ENCODE measurements at places on chromosomes 12 and 14. TPM values are rescaled to one million over a fixed set of nuclear protein-coding genes. Genes with fewer than 3 reads are reported as not detected.
A peak's percentile ranks its signal among the peaks of the same experiment; 100 is the strongest.

DNA sequence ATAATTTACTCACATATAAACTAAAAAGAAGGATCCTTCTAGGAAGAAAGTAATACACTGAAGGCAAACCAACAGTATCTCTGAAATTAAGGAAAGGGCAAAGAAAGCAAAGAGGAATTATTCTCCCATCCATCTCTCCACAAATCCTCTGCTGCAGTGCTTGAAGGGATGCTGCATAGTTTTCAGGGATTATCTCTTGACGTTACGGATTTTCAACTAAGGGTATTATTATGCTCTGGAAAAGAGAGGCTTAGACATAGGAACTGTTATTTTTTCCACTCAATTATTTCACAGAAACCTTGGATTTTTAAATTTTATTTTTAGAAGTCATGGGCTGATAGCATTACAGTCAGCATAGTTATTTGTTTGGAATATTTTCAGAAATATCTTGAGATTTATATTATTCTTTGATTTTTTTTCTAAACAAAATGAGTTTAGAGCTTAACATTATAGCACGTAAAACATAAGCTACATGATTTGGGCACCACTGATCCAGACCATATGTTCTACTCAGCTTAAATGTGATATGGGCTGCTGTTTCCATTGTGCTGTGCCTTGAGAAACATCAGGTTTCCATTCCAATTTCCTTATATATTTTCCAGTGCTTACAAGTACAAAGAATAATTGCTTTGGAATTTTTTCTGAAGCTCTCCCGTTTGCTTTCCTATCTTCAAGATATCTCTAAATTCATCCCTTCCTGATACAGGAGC, 57.9 kb upstream of the DCN start:
- H3K36me3 ChIP-seq: no peaks in the 10 kb centered on the region
- peak overlapping the region; percentile 4 for H3K27ac ChIP-seq
- DNase-seq: no peak
- H3K4me3 ChIP-seq: no peak overlapping the region

DNA sequence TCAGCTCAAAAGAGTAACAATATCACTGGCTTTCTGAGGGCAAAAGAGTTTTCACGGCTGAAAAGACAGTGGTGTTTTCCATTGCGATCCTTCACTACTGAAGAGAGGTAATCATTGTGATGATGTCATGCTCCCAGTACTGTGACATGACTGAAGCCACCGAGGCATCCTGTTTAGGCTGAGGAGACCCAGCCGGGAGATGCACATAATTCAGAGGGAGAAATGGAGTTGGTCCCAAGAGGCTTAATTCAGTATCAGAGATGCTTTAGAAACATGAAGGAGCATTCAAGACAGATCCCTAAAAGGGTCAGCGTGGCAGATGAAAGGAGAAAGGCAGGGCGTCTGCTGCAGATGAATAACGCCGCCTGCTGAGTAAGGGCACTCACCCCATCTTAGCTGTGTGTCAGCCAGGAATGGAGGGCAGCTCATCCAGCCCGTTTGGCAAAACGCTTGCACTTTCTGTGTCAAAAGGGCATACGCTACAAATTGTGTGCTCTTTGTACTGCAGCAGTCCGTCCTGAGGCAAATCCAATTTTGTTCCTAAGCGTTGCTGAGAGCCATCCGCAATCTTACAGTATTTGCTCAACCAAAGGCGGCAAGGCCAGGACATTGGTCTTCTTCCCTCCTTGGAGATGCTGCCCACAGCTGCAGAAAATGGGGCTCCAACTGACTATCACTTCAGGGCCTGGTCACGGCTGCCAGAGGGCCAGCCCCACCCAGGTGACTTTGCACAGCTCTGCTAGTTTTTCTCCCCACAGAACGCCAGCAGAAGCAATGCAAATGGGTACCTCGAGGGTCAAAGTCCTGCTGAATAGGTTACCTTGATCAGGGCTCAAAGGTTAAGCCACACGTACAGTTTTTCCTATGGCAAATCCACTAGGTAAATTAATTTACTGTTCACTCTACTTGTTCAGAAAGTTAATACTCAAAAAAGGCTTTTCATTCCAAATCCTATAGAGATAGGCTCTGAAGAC, 23.5 kb downstream of the CCDC92 start:
- no peaks in the 10 kb centered on the region for H3K27me3 ChIP-seq
- no peak overlapping the region for H3K4me3 ChIP-seq
- H3K4me1 ChIP-seq: peaks cover 30% of the 10 kb centered on the region
- DNase-seq: no peak

GRCh38 chr14:68248481-68249255, 429.1 kb downstream of the RAD51B start:
- DNase-seq: no peak
- peak overlapping the region; percentile 4 for H3K27ac ChIP-seq
- no peak overlapping the region for H3K4me3 ChIP-seq

GRCh38 chr12:92132288-92132687, 13.4 kb downstream of the BTG1 start:
- DNase-seq: no peak
- no peaks in the 10 kb centered on the region for H3K27me3 ChIP-seq
- H3K4me1 ChIP-seq: peaks cover 69% of the 10 kb centered on the region
- peak overlapping the region; percentile 4 for H3K4me3 ChIP-seq
- no peaks in the 10 kb centered on the region for H3K36me3 ChIP-seq

DNA sequence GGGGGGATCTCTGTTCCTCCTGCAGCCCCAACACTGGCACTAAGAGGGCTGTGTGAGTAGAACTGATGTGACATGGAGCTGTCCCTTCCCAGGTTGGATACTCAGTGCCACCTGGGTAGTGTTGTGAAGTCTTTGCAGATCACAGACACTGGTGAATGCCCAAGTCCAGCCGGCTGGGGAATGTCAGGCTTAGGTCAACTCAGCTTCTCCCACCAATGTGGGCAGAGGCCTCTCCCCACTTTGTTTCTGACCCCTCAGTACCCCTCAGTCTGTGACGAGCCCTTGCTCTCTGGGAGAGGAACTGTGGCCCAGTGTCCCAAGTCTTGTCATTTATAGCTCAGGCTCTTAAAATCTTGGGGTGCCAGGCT, 11.3 kb downstream of the SLC25A29 start:
- H3K4me1 ChIP-seq: peaks cover 24% of the 10 kb centered on the region
- no peak overlapping the region for H3K4me3 ChIP-seq

DNA sequence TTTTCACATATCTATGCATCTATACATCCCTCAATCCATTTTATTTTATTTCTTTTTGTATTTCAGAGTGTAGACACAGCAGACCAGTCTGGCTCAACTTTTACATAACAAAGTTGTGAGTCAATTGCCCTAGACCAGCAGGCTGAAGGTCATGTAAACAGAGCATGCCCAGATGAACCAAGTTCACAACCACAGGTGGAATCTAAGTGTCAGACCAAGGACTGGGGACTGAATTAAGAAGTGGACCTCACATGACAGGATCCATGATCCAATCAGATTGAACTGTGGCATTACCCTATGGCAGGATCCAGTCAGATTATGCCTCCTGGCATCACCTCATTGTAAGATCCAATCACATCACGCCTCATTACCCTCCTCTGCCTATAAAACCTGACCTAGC, 455.8 kb downstream of the SOX5 start:
- no peak overlapping the region for H3K4me3 ChIP-seq
- no peaks in the 10 kb centered on the region for H3K4me1 ChIP-seq
- H3K36me3 ChIP-seq: no peaks in the 10 kb centered on the region
- DNase-seq: no peak
- H3K27me3 ChIP-seq: no peaks in the 10 kb centered on the region
- H3K27ac ChIP-seq: no peak overlapping the region

DNA sequence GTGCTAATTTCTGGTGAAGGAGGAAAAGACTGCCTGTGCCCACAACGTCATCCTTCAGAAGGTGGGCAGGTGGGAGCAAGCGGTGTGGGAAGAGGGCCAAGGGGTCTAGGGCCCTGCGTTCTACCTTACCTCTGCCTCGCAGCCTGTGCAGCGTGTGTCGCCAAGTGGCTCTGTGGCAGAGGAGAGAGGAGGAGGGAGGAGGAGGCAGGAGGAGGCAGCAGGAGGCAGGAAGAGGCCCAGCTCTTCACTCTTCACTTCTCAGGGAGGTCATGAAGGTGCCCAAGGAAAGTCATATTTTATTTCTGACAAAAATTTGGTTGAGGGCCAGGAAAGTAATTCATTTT, 177.9 kb downstream of the MYRFL start:
- DNase-seq: no peak
- no peaks in the 10 kb centered on the region for H3K27me3 ChIP-seq
- H3K4me1 ChIP-seq: no peaks in the 10 kb centered on the region
- H3K4me3 ChIP-seq: no peak overlapping the region
- no peaks in the 10 kb centered on the region for H3K36me3 ChIP-seq
- H3K27ac ChIP-seq: no peak overlapping the region

- no peak overlapping the region for H3K4me3 ChIP-seq
- no peaks in the 10 kb centered on the region for H3K27me3 ChIP-seq
- no peaks in the 10 kb centered on the region for H3K36me3 ChIP-seq
- H3K4me1 ChIP-seq: peaks cover 87% of the 10 kb centered on the region
- H3K27ac ChIP-seq: peak overlapping the region; percentile 56
- DNase-seq: no peak
Measured at GRCh38 chr14:68948686-68949600, 30.2 kb downstream of the ACTN1 start.

- H3K4me1 ChIP-seq: no peaks in the 10 kb centered on the region
- no peak for DNase-seq
- H3K27me3 ChIP-seq: no peaks in the 10 kb centered on the region
- H3K4me3 ChIP-seq: no peak overlapping the region
Measured at GRCh38 chr12:38919191-38919590, 13.8 kb upstream of the CPNE8 start.

GRCh38 chr12:109677279-109677691, 36.3 kb upstream of the FAM222A start:
- H3K27ac ChIP-seq: no peak overlapping the region
- no peaks in the 10 kb centered on the region for H3K4me1 ChIP-seq
- no peak for DNase-seq
- no peak overlapping the region for H3K4me3 ChIP-seq

GRCh38 chr12:90959032-90959431, 4.1 kb upstream of the CCER1 start:
- H3K4me3 ChIP-seq: no peak overlapping the region
- no peaks in the 10 kb centered on the region for H3K4me1 ChIP-seq
- DNase-seq: no peak
- H3K27ac ChIP-seq: no peak overlapping the region
- no peaks in the 10 kb centered on the region for H3K27me3 ChIP-seq
- H3K36me3 ChIP-seq: no peaks in the 10 kb centered on the region

GRCh38 chr12:9068086-9068485, 47.6 kb downstream of the A2M start:
- H3K27ac ChIP-seq: no peak overlapping the region
- H3K27me3 ChIP-seq: no peaks in the 10 kb centered on the region
- H3K4me1 ChIP-seq: peaks cover 16% of the 10 kb centered on the region
- peaks cover 60% of the 10 kb centered on the region for H3K36me3 ChIP-seq
- DNase-seq: no peak

GRCh38 chr12:28563286-28563685, 373.0 kb downstream of the CCDC91 start:
- H3K36me3 ChIP-seq: no peaks in the 10 kb centered on the region
- H3K4me3 ChIP-seq: no peak overlapping the region
- no peaks in the 10 kb centered on the region for H3K4me1 ChIP-seq
- no peaks in the 10 kb centered on the region for H3K27me3 ChIP-seq

DNA sequence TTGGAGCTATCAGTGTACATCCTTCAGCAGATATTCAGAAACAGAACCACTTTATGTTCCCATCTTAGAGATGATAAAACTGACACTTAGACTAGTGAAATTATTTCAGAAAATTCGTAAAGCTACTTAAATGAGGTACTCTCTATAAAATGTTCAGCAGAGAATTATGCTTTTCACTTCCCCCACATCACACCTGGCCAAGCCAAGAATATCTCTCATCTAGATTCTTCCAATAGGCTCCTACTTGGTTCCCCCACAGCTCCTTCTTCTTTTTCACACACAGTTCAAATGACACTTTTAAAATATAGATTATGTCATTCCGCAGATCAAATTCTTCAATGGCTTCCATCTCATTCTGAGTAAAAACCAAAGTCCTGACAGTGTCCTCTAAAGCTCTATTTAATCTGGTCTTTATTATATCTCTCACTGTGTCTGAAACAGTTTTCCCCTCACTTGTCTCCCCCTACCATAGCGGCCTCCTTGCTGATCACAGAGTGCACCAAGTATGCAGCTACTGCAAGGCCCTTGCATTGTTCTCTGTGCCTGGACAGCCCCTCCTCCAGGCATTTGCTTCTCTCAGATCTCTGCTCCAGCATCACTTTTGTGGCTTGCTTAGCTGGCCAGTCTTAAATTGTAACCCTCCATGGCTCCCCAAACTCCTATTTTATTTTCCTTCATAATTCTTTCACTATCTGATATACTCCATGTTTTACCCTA, 736.8 kb upstream of the USP15 start:
- no peaks in the 10 kb centered on the region for H3K36me3 ChIP-seq
- H3K4me1 ChIP-seq: no peaks in the 10 kb centered on the region
- H3K4me3 ChIP-seq: no peak overlapping the region
- H3K27ac ChIP-seq: no peak overlapping the region
- no peak for DNase-seq

DNA sequence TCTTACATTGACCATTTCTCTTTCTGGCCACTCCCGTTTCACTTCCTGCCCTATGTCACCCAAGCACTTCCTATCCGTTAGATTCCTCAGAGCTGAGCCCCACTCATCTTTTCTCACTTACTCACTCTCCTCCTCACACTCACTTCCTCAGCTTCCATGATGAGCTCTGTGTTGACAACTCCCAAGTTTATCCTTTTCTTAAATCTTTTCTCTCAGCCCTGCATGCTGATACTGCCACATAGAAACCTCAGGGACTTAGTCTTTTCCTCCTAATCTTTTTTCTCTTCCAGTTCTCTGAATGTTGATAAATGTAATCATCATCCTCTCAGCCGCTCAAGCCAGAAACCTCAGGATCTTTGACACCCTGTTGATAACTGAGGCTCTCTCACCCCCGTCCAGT, 99.6 kb downstream of the ANO6 start:
- no peak for DNase-seq
- no peak overlapping the region for H3K27ac ChIP-seq
- H3K36me3 ChIP-seq: no peaks in the 10 kb centered on the region
- no peaks in the 10 kb centered on the region for H3K27me3 ChIP-seq
- H3K4me3 ChIP-seq: no peak overlapping the region
- no peaks in the 10 kb centered on the region for H3K4me1 ChIP-seq

DNA sequence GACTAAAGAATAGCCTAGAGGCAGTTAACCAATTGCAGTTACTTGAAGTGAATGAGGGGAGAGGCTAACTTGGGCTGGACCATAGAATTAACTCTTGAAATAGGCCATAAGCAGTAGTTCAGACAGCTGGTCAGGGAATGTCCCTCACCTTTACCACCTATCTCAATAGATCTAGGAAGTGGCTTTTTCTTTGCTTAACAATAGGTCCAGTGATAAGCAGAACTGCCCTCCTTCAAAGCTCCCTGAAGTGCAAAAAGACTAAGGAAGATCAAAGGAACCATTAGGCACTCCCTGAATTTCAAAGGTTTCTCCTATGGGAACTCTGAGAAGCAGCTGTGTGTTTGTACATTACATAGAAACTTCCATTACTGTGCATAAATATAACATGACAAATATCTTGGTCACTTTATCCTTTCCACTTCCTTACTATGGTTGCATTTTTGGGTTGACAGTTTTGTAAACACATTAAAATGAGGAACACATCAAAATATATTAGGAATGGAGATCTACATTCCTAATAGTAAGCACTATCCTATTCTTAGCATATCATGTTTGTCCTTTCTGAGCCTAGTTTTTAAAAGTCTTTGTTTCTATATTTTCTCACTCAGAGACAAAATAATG, 7.2 kb upstream of the NAA30 start:
- no peaks in the 10 kb centered on the region for H3K36me3 ChIP-seq
- no peaks in the 10 kb centered on the region for H3K4me1 ChIP-seq
- DNase-seq: no peak
- no peak overlapping the region for H3K27ac ChIP-seq

The TAS2R50 gene
- 0.50 TPM for total RNA-seq

The OR6C2 gene
- total RNA-seq: not detected

The LYZ gene
- 1,458 TPM for total RNA-seq

The TAS2R7 gene
- total RNA-seq: not detected
